ENCODE measurements at places on chromosomes 1 and 21.

DNA sequence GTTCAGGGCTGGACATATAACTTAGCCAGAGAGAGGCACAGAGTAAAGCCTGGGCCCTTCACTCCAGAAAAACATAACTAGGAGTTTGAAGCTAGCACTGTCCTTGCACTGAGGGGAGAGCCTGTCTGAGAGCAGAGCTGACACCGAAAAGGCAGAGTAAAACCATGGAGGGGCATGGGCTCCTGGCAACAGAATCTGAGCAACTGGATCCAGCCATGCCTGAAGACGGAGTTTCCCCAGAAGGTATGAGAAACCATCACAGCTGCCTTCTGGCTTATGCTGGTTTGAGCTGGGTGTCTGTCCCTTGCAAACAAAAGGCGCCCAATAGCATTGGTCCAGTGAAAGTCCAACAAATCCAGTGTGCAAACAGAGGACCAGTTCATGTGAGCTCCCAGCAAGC, 137.5 kb downstream of the NPHP4 start:
- no peak for DNase-seq

- no peak for DNase-seq
Observed at GRCh38 chr1:3483801-3484444, 29.5 kb downstream of the ARHGEF16 start.

DNA sequence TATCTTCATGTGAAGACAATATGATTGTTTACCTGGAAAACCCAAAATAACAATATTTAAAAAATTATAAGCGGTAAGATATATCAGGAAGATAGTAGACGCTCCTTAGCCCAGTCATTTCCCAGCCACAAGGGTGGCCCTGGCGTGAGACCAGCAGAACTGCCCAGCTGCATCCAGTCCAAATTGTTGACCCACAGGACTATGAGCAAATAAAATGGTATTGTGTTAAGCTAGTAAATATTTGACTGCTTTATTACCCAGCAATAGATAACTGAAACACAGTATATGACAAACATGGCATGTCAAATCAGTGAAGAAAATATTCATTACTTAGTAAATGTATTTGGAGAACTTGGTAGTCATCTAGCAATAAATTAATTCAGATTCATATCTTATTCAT, 294.3 kb upstream of the SPAG17 start:
- no peak for DNase-seq

GRCh38 chr1:246613096-246613758, 47.0 kb downstream of the CNST start:
- no peak for DNase-seq

DNA sequence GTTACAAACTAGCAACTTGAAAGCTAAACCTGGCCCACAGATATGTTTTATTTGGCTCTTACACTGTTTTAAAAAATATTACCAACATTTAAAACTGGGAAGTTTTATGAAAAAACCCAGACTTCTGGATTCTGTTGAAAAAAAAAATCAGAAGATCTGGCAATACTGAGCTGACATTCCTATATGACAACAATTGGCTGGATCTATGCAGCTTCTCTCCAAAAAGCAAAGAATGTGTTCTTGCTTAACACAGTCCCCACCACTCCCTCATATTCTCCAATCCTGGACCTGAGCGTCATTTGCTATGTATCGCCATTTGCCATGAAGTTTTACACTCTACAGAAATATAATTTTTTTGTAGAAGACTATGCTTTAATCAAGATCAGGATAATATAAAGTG, 859.6 kb downstream of the LTN1 start:
- no peak for DNase-seq

Data from smooth muscle cell of the brain vasculature (primary cell).